ENCODE measurements at places on chromosomes 2 and 18.

DNA sequence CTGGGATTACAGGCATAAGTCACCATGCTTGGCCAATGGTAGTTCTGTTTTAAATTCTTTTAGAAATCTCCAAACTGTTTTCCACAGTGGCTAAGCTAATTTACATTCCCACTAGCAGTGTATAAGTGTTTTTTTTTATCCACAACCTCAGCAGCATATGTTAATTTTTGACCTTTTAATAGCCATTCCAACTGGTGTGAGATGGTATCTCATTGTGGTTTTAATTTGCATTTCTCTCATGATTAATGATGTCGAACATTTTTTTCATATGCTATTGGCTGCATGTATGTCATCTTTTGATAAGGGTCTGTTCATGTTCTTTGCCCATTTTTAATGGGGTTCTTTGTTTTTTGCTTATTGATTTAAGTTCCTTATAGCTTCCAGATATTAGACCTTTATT, 20.0 kb downstream of the MOCOS start:
- DNase-seq = no peak

DNA sequence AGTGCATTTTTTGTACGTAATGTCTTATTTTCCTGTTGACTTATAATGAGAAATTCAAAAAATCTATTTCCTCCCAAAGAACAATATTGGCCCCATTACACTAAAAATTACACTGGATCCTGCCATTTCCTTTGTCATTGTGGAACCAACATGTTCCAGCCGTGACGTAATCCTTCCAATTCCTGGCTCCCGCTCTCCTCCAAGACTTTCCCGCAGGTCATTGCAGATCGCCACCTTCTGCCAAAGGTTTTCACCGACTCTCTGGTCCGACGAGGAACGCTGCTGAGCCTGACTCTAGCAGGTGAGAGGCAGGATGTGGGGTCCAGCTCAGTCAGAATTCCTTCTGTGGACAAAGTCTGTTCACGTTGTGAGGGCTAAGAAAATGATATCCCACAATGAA, 38.0 kb downstream of the PTGR3 start:
- DNase-seq = no peak

- no peak for DNase-seq
Observed at GRCh38 chr2:171630089-171630770, 57.0 kb upstream of the DYNC1I2 start.

- no peak for DNase-seq
Observed at GRCh38 chr2:187107001-187107400, 258.0 kb upstream of the ZSWIM2 start.

- no peak for DNase-seq
Observed at GRCh38 chr2:23554054-23554697, 169.2 kb downstream of the KLHL29 start.

- DNase-seq = no peak
Observed at GRCh38 chr2:70894765-70895164, 40.9 kb upstream of the ATP6V1B1 start.

- DNase-seq = no peak
Observed at GRCh38 chr2:179238027-179238426, 26.6 kb downstream of the SESTD1 start.

- no peak for DNase-seq
Observed at GRCh38 chr2:236360496-236360895, 96.3 kb upstream of the ASB18 start.

GRCh38 chr2:152559008-152559407, 158.3 kb downstream of the PRPF40A start:
- DNase-seq = no peak
